ENCODE measurements at places on chromosomes 2 and 18. TPM values are rescaled to one million over a fixed set of nuclear protein-coding genes. Genes with fewer than 3 reads are reported as not detected.
A peak's percentile ranks its signal among the peaks of the same experiment; 100 is the strongest.

DNA sequence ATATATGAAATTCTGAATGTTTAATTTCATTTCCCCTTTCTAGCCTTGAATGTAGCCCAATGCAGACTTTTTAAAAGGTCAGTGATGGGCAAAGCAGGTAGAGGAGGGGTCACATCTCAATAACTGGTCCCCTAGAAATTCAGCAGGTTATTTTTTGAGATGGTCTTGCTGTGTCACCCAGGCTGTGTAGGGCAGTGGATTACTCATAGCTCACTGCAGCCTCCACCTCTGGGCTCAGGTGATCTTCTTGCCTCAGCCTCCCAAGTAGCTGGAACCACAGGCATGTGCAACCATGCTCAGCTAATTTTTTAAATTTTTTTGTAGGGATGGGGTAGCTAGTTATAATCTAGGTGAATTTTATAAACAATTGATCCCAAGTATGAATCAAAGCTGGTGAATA is 8.8 kb downstream of the IAH1 start:
- no peak for DNase-seq

GRCh38 chr2:24169023-24169422 is 5.8 kb upstream of the FAM228A start:
- no peak for DNase-seq

- no peak for DNase-seq
Observed at GRCh38 chr2:50955081-50955480, 76.9 kb downstream of the NRXN1 start.

DNA sequence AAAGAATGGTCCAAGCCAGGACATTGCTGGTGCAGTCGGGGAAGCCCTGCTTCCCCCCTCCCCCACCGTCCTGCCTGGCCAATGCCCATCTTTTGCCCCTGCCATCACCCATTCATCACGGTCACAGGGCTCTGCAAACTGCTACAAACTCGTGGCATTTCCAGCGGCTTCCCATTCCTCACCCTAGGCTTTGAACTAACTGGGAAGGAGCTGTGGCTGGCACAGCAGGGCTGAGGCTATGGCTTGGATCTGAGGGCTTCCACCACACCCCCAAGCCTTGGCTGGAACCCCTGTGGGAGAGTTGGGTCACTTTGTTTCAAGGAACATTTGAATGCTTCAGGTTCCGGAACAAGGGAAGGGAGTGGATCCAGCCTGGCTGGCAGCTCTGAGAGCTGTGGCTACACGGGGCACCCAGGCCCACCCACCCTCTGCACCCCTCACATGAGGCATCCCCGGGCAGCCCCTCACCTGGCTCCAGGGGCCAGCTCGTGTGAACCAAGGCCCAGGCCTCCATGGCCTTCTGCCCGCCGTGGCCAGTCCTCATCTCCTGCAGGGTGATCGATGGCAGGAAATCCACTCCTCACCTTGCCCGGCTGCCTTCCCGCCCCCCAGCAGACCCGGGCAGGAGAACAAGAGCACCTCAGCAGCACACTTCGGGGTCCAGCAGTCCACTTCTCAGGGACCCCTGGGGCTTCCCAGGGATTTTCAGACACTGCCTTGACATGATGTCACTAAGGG is 58.8 kb upstream of the OTOS start:
- DNase-seq: peak; percentile 14

DNA sequence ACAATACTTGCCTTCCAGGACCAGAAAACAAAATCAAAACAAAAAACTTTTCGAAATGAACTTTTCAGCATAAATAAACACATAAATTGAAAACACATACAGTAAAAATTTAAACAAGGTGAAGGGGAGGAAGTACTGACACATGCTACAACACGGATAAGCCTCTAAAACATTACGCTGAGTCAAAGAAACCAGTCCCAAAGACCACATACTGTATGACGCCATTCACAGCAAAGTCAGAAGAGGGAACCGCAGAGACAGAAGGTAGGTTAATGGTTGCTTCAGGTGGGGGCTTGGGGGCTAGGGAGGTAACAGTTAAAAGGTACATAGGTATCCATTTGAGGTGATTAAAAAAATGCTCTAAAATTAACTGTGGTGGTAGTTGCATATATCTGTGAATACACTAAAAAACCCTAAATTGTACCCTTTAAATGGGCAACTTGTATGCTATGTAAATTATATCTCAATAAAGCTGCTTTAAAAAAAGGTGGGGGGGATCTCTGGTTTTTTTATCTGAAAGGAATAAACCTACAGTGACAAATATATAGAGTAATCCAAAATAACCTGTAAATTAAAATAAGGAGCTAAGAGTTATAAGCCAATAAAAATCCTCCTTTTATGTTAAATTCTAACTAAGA is 7.1 kb downstream of the COX7A2L start:
- peak; percentile 6 for DNase-seq

GRCh38 chr2:161381546-161381945 is 34.6 kb upstream of the TBR1 start:
- DNase-seq: no peak

- DNase-seq: no peak
Observed at GRCh38 chr2:31526946-31527732, 53.6 kb downstream of the SRD5A2 start.

DNA sequence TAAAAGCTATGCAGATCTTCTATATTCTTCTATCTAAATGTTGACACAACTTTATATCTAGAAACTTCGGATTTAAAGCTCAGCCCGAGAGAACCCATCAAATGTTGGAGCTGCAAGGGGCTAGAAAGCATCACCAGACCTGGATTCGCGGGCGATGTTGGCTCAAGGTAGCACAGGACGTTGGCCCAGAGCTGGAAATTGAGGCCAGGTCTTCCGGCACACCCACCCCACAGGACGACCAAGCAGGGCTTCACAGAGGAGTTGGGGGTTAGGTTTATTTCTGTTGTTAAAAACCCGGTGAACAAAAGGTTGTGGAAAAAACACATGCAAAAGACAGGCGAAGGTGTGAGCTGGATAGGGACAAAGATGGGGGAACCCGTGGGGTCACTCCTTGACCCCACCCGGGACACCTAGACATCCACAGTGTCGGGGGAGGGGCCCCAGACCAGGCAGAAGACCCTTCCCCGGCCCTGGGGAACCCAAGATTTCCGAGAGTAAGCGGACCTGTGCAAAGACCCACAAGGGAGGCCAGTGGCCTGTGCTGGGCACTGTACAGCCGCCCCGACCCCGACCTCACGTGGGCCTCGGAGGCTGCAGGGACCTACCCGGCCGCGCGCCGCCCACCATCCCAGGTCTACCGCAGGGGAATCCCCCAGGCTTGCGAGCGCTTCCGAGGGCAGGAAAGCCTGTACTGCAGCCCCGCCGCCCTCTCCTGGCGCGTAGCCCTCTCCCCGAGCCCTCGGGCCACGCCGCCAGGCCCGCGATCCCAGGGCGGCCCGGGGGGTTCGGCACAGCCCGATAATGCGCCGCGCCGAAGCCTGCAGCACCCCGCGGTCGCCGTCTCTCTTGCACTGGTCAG is 1.8 kb upstream of the AGBL5 start:
- DNase-seq: no peak

DNA sequence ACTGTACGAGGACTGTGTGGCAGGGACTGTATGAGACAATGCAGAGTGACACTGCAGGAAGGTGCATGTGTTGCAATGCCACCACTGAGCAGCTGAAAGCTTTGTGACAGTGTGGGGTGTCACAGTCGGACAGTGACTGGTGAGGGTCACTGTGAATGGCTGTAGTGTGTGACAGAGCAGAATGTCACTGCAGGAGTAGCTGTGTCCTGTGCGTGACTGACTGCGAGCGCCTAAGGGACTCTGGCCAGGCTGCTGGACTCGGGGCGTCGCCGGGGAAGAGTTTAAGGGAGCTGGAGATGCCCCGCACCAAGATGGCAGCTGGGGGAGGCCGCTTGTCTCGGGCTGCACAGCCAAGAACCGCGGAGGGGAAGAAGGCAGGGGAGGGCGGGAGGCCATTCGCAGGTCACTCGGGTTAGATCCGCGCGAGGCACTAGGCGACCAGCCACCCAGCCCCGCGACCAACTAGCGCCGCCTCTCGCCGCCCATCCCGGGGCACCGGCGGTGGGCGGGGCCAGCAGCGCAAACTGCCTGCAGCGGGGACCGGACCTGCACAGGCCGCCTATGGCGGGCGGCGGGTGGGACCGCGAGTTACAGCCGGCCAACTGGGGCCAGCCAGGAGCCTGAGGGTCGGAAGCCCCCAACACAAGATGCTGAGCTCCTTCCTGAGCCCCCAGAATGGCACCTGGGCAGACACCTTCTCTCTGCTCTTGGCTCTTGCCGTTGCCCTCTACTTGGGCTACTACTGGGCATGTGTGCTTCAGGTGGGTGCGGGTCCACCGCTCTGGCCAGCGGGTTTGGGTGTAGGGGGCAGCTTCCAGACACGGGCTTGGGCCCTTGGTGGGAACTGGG is at the start of gene ABHD1:
Gene ABHD1 (plus strand): TSS at position 514 of the 849 bp plus-strand sequence. CDS start 134 bp downstream, at position 648.
- DNase-seq: no peak

- no peak for DNase-seq
Observed at GRCh38 chr2:234823877-234824376, 127.9 kb upstream of the SH3BP4 start.

GRCh38 chr2:46326231-46326980 is 29.2 kb downstream of the EPAS1 start:
- no peak for DNase-seq

GRCh38 chr2:187994464-187995331 is 297.0 kb upstream of the GULP1 start:
- no peak for DNase-seq

GRCh38 chr2:85734942-85735608 is 18.7 kb upstream of the ATOH8 start:
- DNase-seq: no peak

- no peak for DNase-seq
Observed at GRCh38 chr2:30590407-30590806, 143.4 kb downstream of the LCLAT1 start.

GRCh38 chr2:67489396-67489795 is 92.3 kb downstream of the ETAA1 start:
- no peak for DNase-seq

GRCh38 chr2:232300894-232301387 is 77.6 kb upstream of the ALPP start:
- no peak for DNase-seq

DNA sequence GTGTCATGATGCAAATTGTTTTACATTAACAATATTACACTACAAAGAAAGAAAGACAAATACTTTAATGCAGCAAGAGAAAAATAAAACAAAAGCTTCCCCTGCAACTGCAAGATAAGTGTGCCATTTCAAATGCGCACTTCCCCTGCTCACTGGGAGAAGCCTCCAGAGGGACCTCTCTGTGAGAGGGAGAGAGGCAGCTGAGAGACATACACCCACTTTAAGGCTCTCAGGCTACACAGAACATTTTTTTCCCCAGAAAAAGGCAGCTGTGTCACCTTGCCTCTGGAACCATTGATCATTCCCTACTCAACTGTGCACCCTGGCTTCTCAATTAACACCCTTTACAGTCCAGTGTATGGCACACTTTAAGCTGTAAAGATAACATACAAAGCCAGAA is 75.2 kb downstream of the DPP4 start:
- no peak for DNase-seq

DNA sequence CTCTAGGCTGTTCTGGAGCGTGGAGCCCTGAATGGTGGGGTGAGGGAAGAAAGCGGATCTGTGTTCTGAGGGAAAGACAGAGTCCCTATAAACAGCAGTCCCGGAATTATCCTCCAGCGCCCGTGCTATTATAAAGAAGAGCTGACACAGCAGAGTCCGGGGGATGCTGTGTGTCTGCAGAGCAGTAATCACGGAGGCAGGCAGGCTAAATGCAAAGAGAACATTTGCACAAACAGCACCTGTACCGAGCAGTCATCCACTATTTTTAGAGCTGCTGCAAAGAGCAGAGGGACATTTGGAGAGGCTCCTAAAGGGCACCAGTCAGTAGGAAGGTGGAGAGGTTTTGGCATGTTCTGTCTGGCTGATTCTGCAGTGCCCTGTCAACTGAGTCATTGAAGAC is 293.8 kb upstream of the SLC14A2 start:
- DNase-seq: no peak

GRCh38 chr2:143142598-143142997 is 13.4 kb downstream of the ARHGAP15 start:
- no peak for DNase-seq

GRCh38 chr2:16142383-16143361 is 202.3 kb downstream of the MYCN start:
- peak; percentile 43 for DNase-seq

DNA sequence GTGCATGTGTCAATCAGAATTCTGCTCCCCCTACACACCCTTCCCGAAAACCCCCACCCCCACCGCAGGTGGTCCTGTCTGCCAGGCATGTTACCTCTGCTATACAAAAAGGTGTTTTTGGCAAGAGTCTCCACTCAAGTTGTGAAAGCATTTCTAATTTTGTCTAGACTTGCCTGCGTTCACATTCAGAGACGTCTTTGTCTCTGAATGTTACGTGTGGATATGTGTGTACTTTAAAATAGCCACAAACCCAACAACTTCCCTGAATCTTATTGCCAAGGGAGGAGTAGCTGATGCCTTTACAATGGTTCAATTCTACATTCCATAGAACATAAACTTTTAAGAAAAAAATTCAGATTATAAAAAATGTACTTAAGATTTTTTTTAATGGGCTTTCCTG is 66.6 kb downstream of the ITGA4 start:
- no peak for DNase-seq

GRCh38 chr18:1311376-1311775 is 406.7 kb downstream of the ADCYAP1 start:
- no peak for DNase-seq

DNA sequence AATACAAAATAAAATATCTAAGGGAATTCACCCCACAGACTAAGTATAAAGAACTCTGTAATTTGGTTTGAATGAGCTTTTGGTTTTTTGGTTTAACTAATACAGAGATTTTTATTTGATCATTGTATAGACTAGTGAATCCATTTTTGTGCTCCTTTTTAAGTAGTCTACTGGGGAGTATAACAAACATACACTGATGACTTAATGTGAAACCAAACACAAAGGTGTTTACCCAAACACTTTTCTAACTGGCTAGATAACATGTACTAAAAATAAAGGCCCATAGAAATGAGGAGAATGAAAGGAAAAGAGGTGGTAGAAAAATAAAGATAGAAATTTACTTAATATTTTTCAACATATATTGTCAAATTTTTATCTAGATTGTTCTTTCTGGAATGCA is 146.0 kb downstream of the NRXN1 start:
- DNase-seq: no peak

Gene REG3A
- not detected for polyA plus RNA-seq

Gene ERFE
- 5.1 TPM for polyA plus RNA-seq

Gene SF3B6
- polyA plus RNA-seq: 86.6 TPM

Gene PIGN
- 20.9 TPM for polyA plus RNA-seq

Gene LGALSL
- 13.6 TPM for polyA plus RNA-seq

Gene FAM237A
- not detected for polyA plus RNA-seq

Gene CIDEA
- polyA plus RNA-seq: 0.06 TPM

Gene TNFRSF11A
- polyA plus RNA-seq: 8.1 TPM

All from H1 (cell line).